Activated CD8-positive, alpha-beta memory T cell treated with anti-CD3 and anti-CD28 coated beads for 1 hour (primary cell): ENCODE measurements at places on chromosomes 4 and X.

DNA sequence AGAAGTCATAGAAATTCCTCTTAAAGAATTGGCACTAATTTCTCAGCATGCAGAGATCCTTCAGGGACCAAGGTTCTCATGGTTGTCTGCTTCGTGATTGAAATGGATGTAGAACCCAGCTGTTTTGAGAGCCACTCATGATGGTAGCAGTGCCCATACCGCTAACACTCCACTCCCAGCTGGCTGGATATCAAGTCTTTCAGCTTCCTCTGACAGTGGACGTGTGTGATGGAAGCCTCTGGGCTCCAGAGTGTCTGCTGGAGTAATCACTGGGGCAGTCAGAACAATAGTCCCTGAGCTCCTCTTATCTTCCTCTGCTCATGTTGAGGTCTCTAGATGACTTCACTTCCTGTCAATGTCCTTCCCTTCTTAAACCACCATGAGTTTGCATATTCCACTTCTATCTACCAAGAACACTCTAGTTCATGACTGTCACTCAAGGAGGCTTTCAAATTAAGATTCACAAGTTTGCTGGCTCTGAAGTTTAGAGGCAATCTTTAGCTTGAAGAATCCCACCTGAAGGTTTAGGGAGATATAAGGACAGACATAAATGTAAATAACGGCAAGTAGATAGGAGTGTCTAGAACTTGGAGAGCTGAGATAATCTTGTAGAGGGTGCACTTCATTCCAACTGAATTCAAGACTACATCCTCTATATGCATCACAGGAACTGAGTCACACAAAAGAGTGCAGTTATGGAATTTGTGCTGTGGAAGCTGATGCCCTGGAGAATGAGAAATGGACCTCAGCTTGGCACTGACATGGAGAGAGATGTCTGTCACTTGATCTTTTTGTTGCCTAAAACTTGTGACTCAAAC, 64.5 kb upstream of the WDR1 start:
- DNase-seq: no peak

DNA sequence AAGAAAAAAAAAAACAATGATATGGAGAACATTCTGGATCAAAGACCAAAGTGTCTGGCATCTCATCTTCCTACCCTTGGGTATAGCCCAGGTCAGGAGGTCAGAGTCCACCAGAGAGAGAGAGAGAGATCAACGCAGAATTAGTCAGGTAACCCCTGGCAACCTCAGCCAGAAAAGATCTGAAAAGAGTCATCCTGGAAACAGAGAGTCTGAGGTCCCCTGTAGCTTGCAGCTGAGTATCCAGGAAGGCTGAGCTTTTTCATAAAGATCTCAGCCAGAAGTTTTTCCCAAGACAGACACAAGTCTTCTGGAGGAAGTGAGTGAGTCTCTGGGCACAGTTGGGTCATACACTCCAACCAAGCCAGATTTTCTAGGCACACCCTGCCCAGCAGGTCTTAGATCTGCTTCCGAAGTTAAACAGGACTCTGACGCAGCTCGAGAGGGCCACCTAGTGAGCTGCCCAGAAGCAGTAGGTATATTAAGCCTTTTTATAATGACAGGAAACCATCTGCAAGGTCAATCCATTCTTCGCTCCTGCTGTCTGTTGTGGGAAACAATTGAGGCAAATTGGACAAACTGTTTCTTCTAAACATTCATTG, 35.7 kb downstream of the ACE2 start:
- no peak for DNase-seq

- no peak for DNase-seq
Measured at GRCh38 chrX:54473993-54474859, 21.8 kb downstream of the FGD1 start.

DNA sequence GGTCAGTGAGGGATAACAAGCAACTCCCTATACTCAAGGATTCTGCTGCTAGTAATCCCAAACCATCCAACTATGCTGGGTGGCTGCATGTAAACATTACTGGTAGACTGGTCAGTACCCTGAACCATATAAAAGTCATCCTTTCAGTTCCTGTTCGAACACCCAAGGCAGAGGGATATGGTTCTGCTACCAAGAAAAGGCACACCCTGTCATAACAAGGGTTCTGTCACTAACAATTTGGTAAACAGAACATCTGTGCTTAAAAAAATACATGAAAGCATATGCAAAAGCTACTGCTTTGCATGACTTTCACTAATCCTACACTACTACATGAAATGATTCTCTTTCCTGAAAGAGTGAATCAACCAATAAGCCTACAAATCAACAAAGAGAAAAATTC, 76.8 kb upstream of the MCF2 start:
- no peak for DNase-seq

DNA sequence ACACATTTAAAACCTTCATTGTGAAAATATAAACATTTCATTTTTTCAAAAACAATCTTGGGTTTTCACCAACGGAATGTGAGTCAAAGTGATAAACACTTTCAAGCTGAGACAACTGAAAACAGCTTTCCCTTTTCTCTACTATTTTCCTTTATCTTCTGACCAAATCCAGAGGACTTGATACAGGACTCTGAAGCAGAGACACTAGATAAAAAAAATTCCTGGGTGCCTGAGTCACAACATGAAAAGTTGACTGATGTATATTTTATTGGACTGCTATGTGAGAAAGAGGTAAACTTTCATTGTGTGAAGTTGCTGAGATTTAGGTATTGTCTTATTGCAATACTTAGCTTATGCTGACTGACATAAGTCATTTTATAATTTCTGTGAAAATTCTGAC, 411.2 kb downstream of the SPOCK3 start:
- no peak for DNase-seq
